ENCODE measurements at places on chromosomes 2 and 18.

- DNase-seq: no peak
Measured at GRCh38 chr2:51995293-51995692, 963.4 kb upstream of the NRXN1 start.

- no peak for DNase-seq
Measured at GRCh38 chr2:172821370-172822338, 86.0 kb downstream of the RAPGEF4 start.

DNA sequence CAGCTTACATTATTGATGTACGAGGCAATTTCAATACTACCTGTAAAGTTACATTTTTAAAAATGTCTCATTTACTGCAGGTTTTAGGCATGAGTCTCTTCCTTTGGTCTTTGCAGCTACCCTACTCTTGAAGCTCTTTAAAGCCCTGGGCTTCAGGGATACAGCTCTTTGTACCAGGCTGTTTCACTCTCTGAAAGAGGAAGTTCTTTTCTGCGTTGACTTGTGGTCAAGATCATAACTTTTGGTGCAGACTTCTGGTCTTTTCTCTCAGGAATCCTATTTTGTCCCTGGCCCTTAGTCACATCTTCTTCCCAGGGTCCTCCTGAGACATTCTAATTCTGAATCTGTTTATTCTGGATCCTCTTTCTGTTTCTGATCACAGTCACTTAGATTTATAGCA, 16.6 kb upstream of the HRH4 start:
- DNase-seq: no peak

- no peak for DNase-seq
Measured at GRCh38 chr2:41116106-41116797, 664.4 kb upstream of the SLC8A1 start.

GRCh38 chr2:190343536-190344275, at the start of gene INPP1:
Gene INPP1, plus strand, starts transcription at chr2:190343589. Its CDS starts 16,514 bp downstream, at chr2:190360103.
- peak; percentile 71 for DNase-seq

DNA sequence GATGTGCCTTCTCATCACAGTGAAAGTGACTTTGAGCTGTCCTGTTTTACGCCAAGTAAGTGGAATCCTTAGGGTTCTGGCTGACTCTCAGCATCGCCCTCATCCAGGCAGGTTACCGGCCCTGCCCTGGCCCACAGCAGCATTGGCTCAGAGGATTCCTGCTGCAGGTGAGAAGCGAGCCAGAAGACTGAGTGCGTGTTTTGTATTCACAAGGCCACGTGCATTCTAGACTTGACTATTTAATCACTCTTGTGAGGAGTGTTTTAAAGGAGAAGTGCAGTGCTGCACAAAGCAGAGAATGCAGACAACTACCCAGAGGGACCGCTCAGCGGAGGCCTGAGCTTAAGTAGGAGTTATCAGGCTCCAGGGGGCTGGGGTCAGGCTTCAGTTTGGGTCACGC, 48.3 kb downstream of the LAMA3 start:
- no peak for DNase-seq

Data from anterior cingulate cortex (tissue), 58 donors.